CD8-positive, alpha-beta memory T cell (primary cell): ENCODE measurements at places on chromosomes 5 and 9. TPM values are rescaled to one million over a fixed set of nuclear protein-coding genes. Genes with fewer than 3 reads are reported as not detected.

DNA sequence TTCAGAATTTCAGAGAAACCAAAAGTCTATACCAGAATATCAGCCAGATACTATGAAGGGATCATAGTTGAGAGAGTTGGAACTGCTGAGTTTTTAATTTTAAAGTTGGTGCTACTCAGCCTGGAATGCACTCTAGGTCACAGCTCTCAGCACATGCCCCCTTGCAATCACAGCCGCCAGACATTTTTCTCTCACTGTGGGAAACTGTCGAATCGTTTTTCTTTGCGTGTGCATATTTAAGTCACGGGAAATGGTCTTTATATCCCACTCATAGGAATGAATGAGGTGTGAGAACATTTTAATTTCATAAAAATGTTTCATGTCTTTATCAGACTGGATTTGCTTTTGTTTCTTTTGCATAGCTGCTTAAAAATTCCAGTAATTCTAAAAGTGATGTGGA is 12.2 kb upstream of the SPDL1 start:
- H3K27me3 ChIP-seq, result no peaks in the 10 kb centered on the region
- H3K27ac ChIP-seq, result no peak overlapping the region
- no peaks in the 10 kb centered on the region for H3K4me1 ChIP-seq
- no peak overlapping the region for H3K4me3 ChIP-seq

DNA sequence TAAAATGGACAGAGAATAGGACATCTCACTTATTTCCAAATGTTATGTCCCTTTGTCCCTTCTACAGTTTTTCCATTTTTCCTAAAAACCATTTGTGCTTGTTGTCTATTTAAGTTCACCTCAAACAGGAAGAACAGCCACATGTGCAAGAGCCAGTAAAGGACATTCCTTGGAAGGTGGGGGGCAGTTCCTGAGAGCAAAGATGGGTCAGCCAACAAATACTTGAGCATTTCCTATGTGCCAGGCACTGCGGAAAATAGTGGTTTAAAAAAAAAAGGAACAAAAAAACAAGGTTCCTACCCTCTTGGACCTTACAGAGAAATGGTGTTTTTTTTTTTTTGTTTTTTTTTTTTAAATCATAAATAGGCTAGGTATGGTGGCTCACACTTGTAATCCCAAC is 26.8 kb downstream of the ANP32B start:
- peaks cover 64% of the 10 kb centered on the region for H3K36me3 ChIP-seq
- no peak for DNase-seq
- H3K4me1 ChIP-seq, result peaks cover 7% of the 10 kb centered on the region
- no peaks in the 10 kb centered on the region for H3K27me3 ChIP-seq

DNA sequence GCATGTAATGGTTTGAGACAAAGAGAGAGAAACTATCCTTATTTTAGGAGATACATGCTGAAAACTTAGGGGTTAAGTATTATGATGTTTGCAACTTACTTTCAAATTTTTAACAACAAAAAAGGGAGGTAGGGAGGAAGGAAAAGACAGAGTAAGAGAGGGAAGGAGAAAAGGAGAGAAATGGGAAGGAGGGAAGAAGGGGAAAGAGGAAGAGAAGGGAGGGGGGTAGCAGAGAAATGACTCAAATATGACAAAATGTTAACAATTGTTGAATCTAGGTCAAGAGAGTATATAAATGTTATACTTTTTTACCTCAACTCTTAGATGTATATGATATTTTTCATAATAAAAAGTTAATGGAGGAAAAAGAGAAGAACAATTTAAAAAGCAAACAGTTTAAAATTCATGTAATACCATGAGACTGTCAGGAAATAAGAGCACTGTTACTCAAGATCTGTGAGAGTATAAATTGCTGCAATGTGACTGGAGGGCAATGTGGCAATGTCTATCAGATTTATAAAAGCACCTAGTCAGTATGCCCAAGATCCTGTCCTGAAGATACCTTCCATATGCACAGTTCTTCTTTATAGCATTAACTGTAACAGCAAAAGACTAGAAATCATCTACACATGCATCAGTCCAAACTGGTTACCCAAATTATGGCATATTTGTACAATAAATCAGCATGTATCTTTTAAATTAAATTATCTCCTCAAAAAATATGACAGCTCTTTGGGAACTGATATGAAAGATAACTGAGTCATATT is 16.3 kb downstream of the FBXW11 start:
- peaks cover 3% of the 10 kb centered on the region for H3K36me3 ChIP-seq
- H3K4me3 ChIP-seq, result no peak overlapping the region

NR6A1 gene
- total RNA-seq, result 3.0 TPM

FRMPD1 gene
- not detected for total RNA-seq

TAF11L10 gene
- not detected for total RNA-seq
